ENCODE measurements at places on chromosomes 7 and 10. TPM values are rescaled to one million over a fixed set of nuclear protein-coding genes. Genes with fewer than 3 reads are reported as not detected.
A peak's percentile ranks its signal among the peaks of the same experiment; 100 is the strongest.

PODXL gene
- total RNA-seq: 35.5 TPM

CABCOCO1 gene
- total RNA-seq: 0.13 TPM

MKX gene
- total RNA-seq: 14.7 TPM

CALML5 gene
- not detected for total RNA-seq

SUN3 gene
- total RNA-seq: not detected

PPP3CB gene
- total RNA-seq: 72.0 TPM

DNA sequence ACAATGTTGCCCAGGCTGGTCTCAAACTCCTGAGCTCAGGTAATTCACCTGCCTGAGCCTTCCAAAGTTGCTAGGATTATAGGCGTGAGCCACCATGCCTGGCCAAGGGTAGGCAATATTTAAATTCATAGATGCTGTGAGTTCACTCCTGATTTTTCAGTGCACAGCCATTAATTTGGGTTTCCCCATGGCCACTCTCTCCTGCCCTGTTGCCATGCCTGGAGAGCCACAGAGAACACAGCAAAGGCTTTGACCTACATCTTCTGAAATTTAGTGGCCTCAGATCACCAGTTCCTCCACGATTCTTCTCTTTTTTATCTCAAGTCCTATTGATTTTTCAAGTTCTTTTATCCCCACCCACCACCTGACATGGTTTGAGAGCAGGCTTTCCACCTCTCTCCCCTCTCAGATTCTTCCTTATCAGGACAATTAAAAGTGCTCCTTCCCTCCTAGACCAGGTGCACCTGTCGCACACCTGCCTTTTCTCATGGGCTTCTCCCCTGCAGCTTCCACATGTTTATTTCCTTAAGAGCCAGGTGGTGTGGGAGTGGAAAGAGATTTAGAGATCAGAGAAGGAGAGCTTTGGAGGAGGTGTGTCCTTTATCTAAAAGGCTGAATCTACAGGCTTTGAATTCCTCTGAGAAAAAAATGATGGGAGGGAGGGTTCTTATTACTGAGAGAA, 123.8 kb downstream of the ADRA2A start:
- H3K36me3 ChIP-seq: no peaks in the 10 kb centered on the region
- no peak overlapping the region for H3K4me3 ChIP-seq
- H3K27ac ChIP-seq: no peak overlapping the region
- DNase-seq: no peak
- peaks cover 7% of the 10 kb centered on the region for H3K4me1 ChIP-seq
- no peaks in the 10 kb centered on the region for H3K27me3 ChIP-seq

DNA sequence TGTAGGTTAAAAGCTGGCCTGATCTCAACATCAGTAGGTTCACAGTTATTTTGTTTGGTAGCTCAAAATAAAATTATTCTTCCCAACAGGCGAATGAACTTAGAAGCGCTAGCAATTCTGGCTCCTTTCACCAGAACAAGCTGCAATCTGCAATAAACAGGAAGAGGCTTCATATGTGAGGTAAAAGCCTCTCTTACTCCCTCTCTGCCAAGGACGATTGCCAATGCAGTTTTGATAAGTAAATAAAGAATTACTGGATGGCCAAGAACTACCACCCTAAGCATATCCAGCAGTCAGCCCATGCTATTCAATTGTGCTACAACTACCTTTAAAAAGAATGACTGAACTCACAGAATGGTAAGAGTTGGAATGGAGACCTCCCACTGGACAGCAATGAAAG, 150.0 kb upstream of the LAMB4 start:
- H3K4me1 ChIP-seq: no peaks in the 10 kb centered on the region
- no peak for DNase-seq
- no peaks in the 10 kb centered on the region for H3K27me3 ChIP-seq
- H3K4me3 ChIP-seq: no peak overlapping the region

- H3K4me3 ChIP-seq: no peak overlapping the region
- H3K27me3 ChIP-seq: no peaks in the 10 kb centered on the region
- no peak overlapping the region for H3K27ac ChIP-seq
- peaks cover 11% of the 10 kb centered on the region for H3K36me3 ChIP-seq
- DNase-seq: no peak
These were observed 231.7 kb downstream of the ELMO1 start for GRCh38 chr7:37216923-37217322.

DNA sequence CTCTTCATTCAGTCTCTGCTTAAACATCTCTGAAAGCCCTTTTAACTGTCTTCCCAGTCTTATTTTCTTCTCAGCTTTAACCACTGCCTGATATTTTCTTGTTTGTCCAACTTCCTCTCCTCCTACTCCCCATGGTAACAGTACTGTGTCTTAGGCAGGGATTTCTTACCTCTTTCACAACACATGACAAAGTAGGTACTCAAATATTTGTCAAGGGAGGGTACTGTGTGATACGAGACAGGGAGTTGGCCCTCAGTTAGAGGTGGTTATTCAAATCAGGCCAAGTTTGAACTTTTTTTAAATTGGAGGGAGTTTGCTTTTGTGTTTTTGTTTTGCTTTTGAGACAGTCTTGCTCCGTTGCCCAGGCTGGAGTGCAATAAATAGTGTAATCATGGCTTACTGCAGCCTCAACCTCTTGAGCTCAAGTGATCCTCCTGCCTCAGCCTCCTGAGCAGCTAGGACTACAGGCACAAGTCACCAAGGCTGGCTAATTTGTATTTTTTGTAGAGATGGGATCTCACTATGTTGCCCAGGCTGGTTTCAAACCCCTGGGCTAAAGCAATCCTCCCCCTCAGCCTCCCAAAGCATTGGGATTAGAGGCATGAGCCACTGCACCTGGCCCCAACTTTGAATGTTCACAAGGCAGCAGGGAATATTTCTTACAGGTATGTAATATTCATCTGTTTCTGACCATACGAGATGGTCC, 2.5 kb upstream of the KPNA7 start:
- no peaks in the 10 kb centered on the region for H3K36me3 ChIP-seq
- H3K27me3 ChIP-seq: no peaks in the 10 kb centered on the region
- no peak overlapping the region for H3K4me3 ChIP-seq
- no peak for DNase-seq
- no peaks in the 10 kb centered on the region for H3K4me1 ChIP-seq
- no peak overlapping the region for H3K27ac ChIP-seq

DNA sequence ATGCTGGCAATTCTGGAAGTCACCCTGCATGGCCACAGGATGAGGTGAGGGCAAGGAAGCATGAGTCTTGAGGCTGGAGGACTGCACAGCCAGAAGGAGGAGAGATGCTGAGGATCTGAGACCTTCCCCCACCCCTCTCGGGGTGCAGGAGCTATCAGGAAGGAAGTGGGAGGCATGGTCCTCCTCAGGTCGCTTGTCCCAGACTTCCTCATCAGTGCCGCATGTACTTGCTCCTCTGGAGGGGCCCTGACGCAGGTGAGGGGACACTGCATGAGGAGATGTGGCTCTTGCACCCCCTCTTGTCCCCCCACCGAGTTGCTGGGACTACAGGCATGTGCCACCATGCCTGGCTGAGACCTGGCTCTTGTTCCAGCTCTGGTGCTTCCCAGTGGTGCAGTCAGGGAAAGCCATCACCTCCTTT, 5.7 kb upstream of the ZMIZ1 start:
- no peak overlapping the region for H3K4me3 ChIP-seq
- H3K27ac ChIP-seq: no peak overlapping the region
- H3K4me1 ChIP-seq: peaks cover 34% of the 10 kb centered on the region
- DNase-seq: no peak
- peaks cover 2% of the 10 kb centered on the region for H3K27me3 ChIP-seq
- H3K36me3 ChIP-seq: no peaks in the 10 kb centered on the region

GRCh38 chr10:48519481-48520183, 85.2 kb downstream of the ARHGAP22 start:
- H3K27me3 ChIP-seq: peaks cover 18% of the 10 kb centered on the region
- H3K4me1 ChIP-seq: peaks cover 14% of the 10 kb centered on the region
- no peak for DNase-seq

DNA sequence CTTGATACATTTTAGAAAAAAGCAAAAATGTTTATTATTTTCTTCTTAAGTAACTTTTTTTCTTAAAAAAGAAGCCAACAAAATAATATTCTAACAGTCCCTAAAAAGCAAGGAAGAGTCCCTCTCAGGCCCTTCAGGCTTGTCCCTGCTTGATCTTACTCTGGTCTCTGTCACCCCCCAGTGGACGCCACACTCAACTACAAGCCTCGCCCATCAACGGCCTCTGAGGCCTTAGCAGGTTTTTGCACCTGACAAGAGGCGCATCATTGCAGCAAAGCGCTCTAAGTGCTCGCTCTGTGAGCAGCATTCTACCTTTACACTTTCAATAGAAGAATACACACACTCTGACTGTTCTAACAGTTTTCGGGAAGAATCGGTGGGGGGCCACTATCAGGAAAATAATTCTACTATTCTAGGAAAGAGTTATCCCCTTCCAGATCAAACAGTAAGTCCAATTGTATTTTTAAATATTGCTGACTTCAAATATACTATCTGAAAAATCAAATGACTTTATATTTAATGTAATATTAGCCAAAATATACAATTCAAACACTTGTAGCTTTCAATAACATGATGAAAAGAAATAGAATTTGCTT, 139.2 kb downstream of the USP6NL start:
- no peak overlapping the region for H3K27ac ChIP-seq
- H3K27me3 ChIP-seq: no peaks in the 10 kb centered on the region
- peaks cover 3% of the 10 kb centered on the region for H3K36me3 ChIP-seq
- no peak overlapping the region for H3K4me3 ChIP-seq

- H3K27me3 ChIP-seq: no peaks in the 10 kb centered on the region
- no peak for DNase-seq
These were observed 14.5 kb upstream of the ZNF33B start for GRCh38 chr10:42652858-42653257.

- no peaks in the 10 kb centered on the region for H3K4me1 ChIP-seq
- DNase-seq: peak; percentile 37
- H3K27me3 ChIP-seq: peaks cover 4% of the 10 kb centered on the region
These were observed 49.5 kb upstream of the ZPBP start for GRCh38 chr7:50142425-50143017.

- no peaks in the 10 kb centered on the region for H3K4me1 ChIP-seq
- no peak overlapping the region for H3K27ac ChIP-seq
- H3K27me3 ChIP-seq: no peaks in the 10 kb centered on the region
- no peak overlapping the region for H3K4me3 ChIP-seq
- peak; percentile 48 for DNase-seq
These were observed 38.6 kb downstream of the MRC1 start for GRCh38 chr10:17847585-17848296.

DNA sequence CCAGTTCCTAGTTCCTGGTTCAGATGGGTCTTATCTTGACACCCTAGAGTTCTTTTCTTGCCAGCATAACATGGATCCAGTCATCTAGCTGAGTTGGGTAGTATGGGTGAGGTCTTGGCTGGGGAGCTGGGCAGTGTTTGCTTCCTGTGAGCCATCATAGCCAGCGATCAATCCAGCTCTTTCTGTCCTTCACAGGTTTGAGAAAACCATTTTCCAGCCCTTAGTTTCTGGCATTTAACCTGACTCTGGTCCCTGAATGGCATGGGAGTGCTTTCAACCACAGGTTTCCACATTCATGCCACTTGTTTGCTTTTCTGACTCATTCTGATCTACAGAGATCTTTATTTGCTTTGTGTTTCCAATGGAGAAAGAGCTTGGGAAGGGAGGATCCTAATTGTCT, 8.6 kb downstream of the SLC13A1 start:
- H3K4me3 ChIP-seq: no peak overlapping the region
- no peaks in the 10 kb centered on the region for H3K4me1 ChIP-seq
- no peaks in the 10 kb centered on the region for H3K27me3 ChIP-seq
- no peaks in the 10 kb centered on the region for H3K36me3 ChIP-seq
- no peak overlapping the region for H3K27ac ChIP-seq

GRCh38 chr7:4525884-4526283, 156.2 kb upstream of the FOXK1 start:
- H3K27me3 ChIP-seq: peaks cover 4% of the 10 kb centered on the region
- DNase-seq: no peak
- H3K4me1 ChIP-seq: no peaks in the 10 kb centered on the region
- H3K4me3 ChIP-seq: no peak overlapping the region

DNA sequence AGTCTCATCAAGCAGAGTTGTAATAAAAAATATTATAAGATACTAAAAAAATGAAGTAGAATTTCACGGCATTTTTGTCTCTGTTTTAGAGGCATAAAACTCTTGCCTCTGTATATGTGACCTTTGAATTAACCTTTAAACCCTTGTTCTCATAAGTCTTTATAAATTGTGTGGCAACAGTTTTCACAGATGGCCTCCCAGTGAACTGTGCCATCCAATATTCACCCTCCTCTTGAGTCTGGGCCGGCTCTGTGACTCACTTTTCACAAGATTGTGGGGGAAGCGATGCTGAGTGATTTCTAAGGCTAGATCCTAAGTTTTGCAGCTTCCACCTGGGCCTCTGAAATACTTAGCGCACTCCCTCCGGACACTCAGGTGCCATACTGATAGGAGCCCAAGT, 4.6 kb upstream of the USP6NL start:
- H3K4me1 ChIP-seq: no peaks in the 10 kb centered on the region
- H3K27ac ChIP-seq: no peak overlapping the region
- H3K36me3 ChIP-seq: no peaks in the 10 kb centered on the region
- no peak for DNase-seq
- H3K4me3 ChIP-seq: no peak overlapping the region

DNA sequence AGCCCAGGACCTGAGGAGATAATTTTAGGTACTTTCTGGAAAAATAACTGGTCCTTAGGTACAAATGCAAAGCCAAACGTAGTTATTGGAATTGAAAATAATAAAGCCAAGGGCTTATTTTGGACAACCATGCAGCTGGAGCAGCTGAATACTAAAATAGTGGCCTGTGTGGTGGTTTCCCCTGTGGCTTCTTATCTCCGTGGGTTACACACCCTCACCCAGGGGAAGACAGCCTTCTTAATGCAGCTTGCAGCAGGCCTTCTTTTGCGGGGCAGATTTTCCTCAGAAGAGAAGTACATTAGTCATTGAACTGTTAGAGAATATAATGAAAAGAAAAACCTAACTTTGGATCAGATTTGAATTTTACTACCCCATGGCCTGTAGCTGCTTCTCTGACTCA, 133.5 kb downstream of the ST7 start:
- H3K4me1 ChIP-seq: peaks cover 11% of the 10 kb centered on the region
- H3K36me3 ChIP-seq: no peaks in the 10 kb centered on the region
- no peak overlapping the region for H3K4me3 ChIP-seq
- H3K27ac ChIP-seq: no peak overlapping the region
- no peak for DNase-seq

GRCh38 chr7:28871631-28872030, 86.5 kb downstream of the TRIL start:
- H3K36me3 ChIP-seq: no peaks in the 10 kb centered on the region
- no peaks in the 10 kb centered on the region for H3K27me3 ChIP-seq
- H3K4me1 ChIP-seq: peaks cover under 1% of the 10 kb centered on the region
- no peak for DNase-seq
- H3K27ac ChIP-seq: no peak overlapping the region
- no peak overlapping the region for H3K4me3 ChIP-seq

DNA sequence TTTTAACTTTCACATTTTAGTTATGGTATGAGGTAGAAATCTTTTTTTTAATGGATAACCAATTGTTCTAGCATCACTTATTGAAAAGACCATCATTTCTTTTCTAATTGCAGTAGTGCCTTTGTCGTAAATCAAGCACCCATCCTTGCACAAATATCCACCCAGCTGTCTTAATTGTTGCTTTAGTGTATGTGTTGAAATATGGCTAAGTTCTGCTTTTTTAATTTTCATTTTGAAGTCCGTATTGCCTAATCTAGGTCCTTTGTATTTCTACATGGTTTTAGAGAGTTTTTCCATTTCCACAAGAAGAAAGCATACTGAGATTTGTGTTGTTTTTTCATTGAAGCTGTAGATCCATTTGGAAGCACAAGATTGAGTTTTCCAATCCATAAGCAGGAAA, 259.6 kb upstream of the SEMA3E start:
- DNase-seq: no peak
- H3K27ac ChIP-seq: no peak overlapping the region
- H3K36me3 ChIP-seq: no peaks in the 10 kb centered on the region

All from muscle of leg (tissue), 16 donors.